ENCODE measurements at places on chromosomes 1 and 21.
A peak's percentile ranks its signal among the peaks of the same experiment; 100 is the strongest.

DNA sequence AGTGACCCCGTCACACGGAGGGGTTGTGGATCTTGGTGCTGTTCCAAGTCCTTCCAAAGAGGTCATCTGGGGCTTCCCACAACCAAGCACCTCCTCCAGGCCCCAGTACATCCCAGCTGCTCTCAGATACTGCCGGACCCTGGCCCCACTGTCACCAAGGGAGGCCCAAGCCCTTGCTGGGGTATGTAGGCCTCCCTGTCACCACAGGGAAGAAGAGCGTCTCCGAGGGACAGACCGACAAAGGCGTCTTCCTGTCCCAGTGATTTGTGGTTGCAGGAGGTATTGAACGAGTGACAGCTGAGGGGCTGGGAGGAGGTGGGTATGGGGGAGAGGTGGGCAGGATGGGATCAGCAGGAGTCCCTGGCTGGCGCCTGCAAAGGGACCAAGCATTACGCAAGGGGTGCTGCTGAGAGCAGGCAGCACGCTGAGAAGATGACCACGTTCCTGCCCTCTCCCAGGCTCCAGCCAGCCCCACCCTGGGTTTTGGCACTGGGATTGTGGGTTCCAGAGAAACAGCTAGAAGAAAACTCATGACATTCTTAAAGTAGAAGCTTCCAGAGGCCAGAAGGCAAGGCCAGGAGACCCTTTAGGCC is 29.7 kb downstream of the LRP8 start:
- DNase-seq = no peak

GRCh38 chr1:45584351-45585109 is 689 bp downstream of the NASP start:
- peak; percentile 87 for DNase-seq

DNA sequence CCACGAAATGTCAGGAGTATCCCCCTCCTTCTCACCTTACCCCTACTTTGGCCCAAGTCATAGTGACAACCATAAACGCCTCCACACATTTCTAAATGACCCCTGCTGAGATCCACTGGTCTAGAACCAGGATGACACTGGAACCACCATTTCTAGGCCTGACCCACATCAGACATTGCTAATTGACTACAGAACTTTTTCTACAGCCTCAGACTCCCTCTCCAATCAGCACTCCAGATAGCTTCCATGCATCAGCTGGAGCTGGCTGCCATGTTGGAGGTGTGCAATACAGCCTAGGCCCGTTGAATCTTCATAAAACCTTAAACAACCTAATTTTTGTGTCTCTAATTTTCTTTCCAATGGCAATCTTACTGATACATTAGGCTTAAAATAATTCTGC is 18.6 kb downstream of the TCEA3 start:
- no peak for DNase-seq

GRCh38 chr1:218249338-218250140 is 35.6 kb upstream of the RRP15 start:
- DNase-seq = no peak

- no peak for DNase-seq
Measured at GRCh38 chr1:201503397-201504176, 3.3 kb downstream of the CSRP1 start.

GRCh38 chr1:6807782-6808181 is 22.5 kb downstream of the CAMTA1 start:
- DNase-seq = no peak

GRCh38 chr21:35222021-35222420 is 172.9 kb upstream of the RUNX1 start:
- no peak for DNase-seq

DNA sequence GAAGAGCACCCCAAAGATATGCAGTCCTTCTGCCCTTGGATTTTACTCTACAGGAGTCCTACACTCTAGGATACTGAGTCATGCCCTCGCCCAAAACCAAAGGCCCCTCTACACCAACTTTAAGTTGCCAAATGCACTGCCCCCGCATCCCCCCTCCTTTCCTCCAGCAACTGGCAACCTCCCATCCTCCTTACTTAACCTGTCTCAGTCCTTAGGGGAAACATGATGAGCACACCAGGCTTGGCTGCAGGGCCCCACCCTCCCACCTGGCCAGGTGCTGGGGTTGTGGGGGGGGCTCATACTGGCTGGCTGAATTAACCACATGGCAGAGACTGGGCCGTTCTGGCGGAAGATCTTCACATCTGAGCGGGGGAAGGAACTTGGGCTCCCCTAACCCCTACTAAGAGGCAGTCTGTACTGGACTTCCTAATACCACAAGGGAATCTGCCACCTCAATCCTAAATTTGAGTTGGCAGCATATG is 1.2 kb downstream of the HDGF start:
- DNase-seq = no peak

- no peak for DNase-seq
Measured at GRCh38 chr21:18705971-18706370, 302.4 kb upstream of the TMPRSS15 start.

- DNase-seq = no peak
Measured at GRCh38 chr1:190852611-190853010, 374.9 kb upstream of the BRINP3 start.

DNA sequence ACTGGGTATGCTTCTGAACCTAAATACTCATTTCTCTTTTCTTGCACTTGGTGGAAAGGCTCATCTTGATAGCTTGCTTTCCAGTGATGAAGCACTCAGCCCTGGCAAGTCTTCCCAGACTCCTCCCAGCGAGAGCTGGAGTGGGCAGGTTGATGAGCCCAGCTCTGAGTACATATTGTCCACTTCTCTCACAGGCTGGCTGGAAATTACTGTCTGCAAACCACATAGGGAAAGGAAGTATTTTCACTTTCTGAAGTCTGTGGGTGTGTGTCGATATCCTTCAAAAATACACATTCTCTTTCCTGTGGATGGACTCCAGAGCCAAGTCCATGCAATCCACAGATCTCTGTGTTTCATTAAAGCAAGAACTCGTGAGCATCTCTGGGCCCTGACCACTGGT is 38.7 kb upstream of the CNTN2 start:
- DNase-seq = no peak

DNA sequence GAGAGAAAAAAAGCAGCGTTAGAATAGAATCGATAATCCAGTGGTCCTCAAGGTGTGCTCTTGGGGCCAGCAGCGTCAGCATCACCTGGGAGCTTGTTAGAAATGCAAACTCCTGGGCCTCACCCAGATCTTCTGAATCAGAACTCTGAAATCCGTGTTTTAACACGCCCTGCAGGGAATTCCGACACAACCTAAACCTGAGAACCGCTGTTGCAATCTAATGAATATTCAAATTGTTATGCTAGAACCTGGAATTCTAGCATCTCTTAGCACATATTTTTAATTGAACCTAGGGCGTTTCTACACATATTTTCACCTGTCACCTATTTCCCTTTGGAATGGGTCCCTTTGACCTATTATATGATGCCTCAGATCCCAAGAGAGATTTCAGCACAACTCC is 175.7 kb downstream of the PSMG1 start:
- no peak for DNase-seq

DNA sequence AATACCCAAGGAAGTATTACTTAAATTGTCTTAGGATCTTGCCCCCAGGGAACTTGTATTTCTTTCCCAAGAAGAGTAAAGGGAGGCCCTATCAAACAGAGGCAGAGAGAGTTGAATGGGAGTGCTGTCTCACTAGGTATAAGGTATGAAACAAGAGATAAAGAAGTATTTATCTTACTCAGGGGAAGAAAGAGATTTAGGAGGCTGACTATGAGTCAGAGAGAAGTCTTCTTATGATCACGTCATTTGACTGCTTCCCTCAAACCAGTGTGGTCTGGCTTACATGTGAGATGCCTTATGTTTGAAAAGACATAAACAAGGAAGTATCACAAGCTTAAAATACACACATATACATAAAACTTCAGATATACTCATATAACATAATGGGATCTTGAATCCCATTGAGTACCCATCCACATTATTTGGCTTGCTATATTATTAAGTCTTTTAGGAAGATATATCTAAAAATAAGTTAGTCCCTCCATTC is 29.6 kb downstream of the DUSP10 start:
- peak; percentile 80 for DNase-seq

DNA sequence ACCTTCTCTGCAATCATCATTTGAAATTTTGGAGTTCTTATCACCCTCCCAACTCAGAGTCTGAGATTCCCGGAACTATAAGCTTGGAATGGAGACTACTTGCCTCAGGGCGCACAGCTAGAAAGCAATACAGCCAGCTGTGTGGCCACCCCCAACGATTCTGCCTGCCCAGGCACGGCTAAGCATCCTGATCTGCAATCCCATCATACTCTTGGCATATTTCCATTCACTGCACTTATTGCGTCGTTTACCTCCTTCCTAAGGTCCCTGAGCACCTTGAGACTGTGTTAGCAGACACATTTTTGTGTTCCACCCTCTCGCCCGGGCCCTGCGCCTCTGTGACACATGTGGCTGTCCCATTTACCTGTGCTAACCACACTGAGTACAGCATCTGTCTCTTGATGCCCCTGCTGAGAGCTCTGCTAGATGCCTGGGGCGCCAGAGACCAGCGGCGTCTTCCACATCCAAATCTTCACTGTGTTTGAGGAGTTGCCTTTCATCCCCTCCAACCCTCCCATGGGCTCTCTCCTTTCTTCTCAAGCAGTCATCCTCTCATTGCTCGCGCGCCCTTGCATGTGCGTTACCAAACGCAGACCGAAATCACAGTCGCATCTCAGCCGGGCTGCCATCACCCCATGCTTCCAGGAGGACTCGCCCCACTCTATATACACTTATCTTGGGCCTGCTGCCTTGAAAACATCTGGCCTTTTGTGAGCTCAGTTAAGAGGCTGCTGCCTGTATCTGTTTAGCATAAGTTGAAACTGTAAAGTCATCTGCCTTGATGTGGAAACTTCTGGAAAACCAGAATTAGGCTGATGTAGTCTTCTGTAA is 3.5 kb upstream of the CLDN19 start:
- no peak for DNase-seq

GRCh38 chr21:42973309-42973990 is 912 bp upstream of the PKNOX1 start:
- no peak for DNase-seq

GRCh38 chr1:3925256-3925655 is 25.2 kb upstream of the C1orf174 start:
- DNase-seq = no peak

- no peak for DNase-seq
Measured at GRCh38 chr1:171786534-171786933, 5.1 kb downstream of the METTL13 start.

DNA sequence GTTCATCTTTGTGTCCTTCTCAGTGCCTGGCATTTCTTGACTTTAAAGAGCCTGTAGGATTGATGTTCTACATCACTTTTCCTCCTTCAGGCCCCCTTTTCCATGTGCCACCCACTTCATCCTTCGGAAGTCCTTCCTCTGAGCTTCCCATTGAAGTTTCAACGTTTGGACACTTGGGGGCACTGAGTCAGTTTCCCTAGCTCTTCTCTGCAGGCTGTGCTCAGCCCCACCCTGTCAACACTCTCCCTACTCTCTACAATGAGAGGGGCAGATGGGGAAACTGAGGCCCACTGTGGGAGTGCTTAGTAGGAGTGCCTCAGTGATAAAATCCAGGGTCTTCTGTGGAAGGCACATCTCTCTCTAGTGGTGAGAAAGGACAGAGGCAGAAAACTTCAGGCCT is 11.9 kb downstream of the KCNJ10 start:
- DNase-seq = no peak

- peak; percentile 23 for DNase-seq
Measured at GRCh38 chr1:218351391-218352074, 6.4 kb downstream of the TGFB2 start.

DNA sequence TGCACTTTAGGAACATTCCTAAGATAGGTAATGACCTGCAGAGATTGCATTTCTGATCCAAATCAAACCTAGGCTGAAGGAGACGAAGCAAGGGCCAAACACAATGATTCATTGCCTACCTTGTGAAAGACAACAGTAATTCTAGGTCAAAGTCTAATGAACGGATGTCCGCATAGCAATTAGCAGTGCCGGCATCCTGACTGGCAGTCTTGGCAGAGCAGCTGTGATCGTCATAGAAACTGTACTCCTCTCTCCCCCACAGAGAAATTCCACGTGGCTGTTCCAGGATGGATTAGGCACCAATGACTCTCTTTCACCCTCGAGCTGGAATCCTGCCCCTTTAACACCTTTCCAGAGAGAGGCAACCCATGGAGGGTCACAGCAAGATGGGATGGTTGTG is 28.9 kb upstream of the VAV3 start:
- DNase-seq = no peak

DNA sequence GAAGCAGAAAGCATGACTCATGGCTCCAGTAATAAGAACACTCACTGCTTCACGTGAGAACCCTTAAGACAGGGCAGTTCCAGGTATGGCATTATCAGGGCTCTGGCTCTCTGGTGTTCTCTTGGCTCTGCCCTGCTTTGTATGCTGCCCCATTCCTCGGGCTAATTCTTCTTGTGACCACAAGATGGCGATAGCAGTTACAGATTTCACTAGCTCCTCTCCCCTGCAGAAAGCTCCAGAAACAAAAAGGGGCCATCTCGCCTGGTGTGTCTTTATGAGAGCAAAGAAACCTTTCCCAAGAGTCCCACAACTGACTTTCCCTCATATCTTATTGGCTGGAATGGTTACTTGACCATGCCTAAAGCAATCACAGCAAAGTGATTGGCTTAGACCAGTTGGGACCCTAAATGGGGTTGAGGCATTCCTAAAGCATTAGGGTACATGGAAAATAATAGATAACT is 60.1 kb downstream of the F3 start:
- DNase-seq = peak; percentile 30

DNA sequence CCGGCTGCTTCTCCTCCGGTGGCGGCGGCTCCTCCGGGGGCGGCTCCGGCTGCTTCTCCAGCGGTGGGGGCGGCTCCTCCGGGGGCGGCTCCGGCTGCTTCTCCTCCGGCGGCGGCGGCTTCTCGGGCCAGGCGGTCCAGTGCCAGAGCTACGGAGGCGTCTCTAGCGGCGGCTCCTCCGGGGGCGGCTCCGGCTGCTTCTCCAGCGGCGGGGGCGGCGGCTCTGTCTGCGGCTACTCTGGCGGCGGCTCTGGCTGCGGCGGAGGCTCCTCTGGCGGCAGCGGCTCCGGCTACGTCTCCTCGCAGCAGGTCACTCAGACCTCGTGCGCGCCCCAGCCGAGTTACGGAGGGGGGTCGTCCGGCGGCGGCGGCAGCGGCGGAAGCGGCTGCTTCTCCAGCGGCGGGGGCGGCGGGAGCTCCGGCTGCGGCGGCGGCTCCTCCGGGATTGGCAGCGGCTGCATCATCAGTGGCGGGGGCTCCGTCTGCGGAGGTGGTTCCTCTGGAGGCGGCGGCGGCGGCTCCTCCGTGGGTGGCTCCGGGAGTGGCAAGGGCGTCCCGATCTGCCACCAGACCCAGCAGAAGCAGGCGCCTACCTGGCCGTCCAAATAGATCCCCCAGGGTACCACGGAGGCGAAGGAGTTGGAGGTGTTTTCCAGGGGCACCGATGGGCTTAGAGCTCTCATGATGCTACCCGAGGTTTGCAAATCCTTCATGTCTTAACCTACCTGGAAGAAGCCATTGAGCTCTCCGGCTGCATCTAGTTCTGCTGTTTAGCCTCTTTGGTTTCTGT is 2.0 kb downstream of the LORICRIN start:
- peak; percentile 15 for DNase-seq

GRCh38 chr1:25150985-25151495 is 81.3 kb downstream of the SYF2 start:
- no peak for DNase-seq
